ENCODE measurements at places on chromosomes 5 and 9.

GRCh38 chr9:109856785-109857184 is 76.8 kb downstream of the PALM2AKAP2 start:
- no peak for DNase-seq

GRCh38 chr5:173240091-173241050 is 5.4 kb upstream of the NKX2-5 start:
- DNase-seq = no peak

DNA sequence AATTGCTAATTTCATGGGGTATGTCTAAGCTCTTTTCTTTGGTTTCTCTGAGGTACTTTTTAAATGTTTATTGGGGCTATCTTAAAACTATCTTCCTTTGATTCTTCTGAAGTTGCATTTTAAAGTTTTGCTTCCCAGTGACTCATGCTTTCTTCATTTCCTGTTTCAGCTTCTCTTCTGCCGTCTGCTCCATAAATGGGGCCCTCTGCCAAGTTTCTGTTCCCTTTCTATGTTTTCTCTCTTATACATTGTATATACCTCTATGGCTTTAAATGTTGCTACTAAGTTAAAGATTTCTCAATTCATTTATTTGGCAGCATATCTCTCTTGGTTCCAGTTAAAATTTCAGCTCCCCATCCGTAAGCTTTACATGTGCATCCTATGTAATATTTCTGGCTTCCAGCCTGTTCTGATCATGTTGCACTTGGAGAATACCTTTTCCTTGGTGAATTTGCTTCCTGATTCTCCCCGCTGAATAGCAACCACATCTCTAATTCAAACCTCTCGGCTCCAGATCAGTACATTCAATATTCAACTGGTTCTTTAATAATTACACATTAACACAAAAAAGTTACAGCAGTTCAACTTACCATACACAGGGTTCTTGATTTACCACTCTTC is 125.3 kb downstream of the ST8SIA4 start:
- DNase-seq = no peak

- DNase-seq = no peak
Measured at GRCh38 chr9:28620011-28620410, 1046.7 kb upstream of the C9orf72 start.

DNA sequence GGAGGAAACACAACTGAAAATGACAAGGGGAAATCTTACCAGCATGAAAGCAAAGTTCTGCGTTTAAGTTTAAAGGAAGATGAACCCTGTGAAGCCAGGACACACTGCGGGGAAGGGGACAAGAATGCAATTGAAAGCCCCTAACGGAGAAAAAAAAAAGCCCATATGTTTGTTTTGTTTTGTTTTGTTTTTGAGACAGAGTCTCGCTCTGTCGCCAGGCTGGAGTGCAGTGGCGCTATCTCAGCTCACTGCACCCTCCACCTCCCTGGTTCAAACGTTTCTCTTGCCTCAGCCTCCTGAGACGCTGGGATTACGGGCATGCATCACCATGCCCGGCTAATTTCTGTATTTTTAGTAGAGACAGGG is 2.9 kb downstream of the STK10 start:
- DNase-seq = no peak

DNA sequence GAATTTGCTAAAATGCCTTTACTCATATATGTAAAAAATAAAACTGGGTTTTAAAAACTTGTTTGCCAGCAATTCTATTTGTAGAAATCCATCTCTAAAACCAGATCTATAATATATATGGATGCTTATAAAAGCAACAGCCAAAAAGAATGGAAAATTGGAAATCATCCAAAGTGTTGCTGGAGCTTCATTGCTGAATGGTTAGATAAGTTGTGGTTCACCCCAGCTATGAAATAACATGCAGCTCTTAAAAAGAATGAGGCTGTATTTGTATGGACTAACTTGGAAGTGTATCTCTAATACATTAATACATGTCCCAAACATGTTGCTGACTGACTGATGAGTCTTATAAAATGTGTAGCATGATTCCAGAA is 76.2 kb downstream of the STK10 start:
- no peak for DNase-seq

GRCh38 chr5:90939211-90939610 is 380.6 kb downstream of the ADGRV1 start:
- no peak for DNase-seq

DNA sequence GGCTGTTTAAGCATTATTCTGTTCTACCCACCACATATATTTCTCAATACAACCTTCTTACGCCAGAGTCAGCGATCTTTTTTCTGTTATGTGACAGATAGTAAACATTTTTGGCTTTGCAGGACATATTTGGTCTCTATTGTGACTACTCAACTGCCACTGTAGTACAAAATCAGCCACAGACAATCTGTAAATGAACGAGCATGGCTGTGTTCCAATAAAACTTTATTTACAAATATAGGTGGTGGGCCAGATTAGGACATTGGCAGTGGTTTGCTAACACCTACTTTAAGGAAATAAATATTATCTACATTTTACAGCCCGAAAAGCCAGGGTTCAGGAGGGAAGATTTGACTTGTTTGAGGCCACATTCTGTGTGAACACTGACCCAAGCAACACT is 40.2 kb upstream of the FBXW11 start:
- no peak for DNase-seq

DNA sequence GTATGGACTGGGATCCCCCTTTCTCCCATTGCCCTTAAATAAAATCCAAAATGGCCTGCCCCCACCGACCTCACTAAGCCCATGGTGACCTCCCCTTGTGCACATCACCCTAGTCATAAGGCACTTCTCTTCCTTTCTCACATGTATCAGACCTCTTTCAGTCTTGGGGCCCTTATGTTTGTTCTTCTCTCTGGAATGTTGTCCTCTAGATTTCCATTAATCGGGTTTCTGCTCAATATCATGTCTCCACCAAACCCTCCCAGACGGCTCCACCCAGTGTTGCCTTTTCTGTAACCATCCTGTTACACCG is 196.3 kb downstream of the ERCC6L2 start:
- DNase-seq = no peak

GRCh38 chr9:74172874-74173273 is 324.3 kb upstream of the RORB start:
- no peak for DNase-seq

DNA sequence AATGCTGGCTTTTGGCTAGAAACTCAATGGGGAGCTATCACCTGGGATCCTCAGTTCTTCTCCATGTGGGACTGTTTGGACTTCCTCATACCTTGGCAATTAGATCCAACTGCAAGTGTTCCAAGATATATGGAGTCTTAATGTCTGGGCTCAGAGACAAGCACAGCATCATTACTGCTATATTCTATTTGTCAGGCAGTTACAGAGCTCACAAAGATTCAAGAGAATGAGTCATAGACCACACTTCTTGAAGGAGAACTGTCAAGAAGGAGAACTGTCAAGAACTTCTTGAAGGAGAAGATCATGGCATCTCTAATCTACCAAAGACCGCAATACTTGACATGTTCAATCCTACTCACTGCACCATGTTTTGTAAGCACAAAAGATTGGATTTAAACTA is 106.8 kb upstream of the NREP start:
- no peak for DNase-seq

GRCh38 chr9:77092536-77092935 is 73.1 kb downstream of the FOXB2 start:
- DNase-seq = no peak

DNA sequence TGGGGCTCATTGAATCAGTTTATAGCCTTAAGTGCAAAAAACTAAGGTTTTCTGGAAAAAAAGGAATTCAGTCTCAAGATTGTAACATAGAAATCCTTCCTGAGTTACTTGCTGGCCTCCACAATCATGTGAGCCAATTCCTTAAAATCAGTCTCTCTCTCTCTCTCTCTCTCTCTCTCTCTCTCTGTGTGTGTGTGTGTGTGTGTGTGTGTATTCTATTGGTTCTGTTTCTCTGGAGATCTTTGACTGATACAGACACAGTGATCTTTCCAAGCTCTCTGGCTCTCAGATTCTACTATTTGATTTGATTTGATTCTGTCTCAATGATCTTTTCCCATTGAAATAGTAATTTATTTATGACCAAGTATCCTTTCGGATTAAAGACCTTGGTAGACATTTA is 74.6 kb downstream of the CFAP95 start:
- DNase-seq = no peak

GRCh38 chr5:154862766-154863165 is 4.3 kb downstream of the CNOT8 start:
- no peak for DNase-seq

Measured in activated gamma-delta T cell treated with Interleukin-2 at 50 U/mL for 16 hours (primary cell).